ENCODE measurements at places on chromosomes 1 and 21. TPM values are rescaled to one million over a fixed set of nuclear protein-coding genes. Genes with fewer than 3 reads are reported as not detected.

Gene S100A2
- 1.8 TPM for total RNA-seq

Gene TPTE
- total RNA-seq: not detected

DNA sequence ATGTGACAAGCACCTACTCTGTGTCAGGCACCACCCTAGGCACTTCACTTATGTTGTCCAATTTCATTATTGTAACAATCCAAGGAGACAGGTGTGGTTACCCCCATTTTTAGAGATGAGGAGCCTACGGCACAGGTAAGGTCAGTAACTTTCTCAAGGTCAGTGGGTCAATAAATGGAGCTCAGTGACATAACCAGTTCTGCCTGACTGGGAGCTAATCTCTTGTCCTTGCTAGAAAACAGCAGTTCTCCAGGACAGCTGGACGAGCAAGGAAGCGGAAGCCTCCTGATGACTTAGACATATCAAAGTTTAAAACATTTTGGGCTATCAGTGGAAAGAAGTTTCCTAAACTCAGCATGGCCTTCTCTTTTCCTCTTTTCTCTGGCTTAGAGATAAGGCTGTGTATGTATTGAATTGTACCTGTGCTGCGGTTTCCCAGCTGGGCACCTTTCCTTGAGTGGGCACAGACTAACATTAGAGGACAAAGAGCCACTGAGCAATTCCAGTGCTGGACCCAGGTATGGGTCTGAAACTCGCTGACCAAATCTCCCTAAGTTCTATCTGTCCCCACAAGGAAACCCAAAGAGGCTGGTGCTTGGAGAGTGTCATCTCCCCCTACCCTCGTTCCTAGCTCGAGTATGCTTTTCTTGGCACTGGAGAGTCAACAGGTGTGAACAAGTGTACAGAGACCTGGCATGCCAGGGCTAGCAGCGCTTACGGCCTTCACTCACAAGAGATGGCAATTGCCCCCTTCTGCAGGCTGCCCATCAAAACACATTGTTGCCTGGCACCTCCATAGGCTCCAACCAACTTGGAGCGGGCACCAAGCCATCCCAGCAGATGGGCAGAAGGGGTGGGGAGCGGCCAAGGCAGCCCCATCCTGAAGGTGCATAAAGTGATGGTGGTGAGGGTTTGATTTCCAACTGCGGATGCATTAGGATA lies 456.1 kb upstream of the PROX1 start:
- no peak for DNase-seq

- no peak for DNase-seq
These were observed at the start of gene NECTIN4 for GRCh38 chr1:161089251-161089924. NECTIN4 (minus strand) TSS chr1:161089558; CDS start chr1:161089296, 262 bp downstream.

DNA sequence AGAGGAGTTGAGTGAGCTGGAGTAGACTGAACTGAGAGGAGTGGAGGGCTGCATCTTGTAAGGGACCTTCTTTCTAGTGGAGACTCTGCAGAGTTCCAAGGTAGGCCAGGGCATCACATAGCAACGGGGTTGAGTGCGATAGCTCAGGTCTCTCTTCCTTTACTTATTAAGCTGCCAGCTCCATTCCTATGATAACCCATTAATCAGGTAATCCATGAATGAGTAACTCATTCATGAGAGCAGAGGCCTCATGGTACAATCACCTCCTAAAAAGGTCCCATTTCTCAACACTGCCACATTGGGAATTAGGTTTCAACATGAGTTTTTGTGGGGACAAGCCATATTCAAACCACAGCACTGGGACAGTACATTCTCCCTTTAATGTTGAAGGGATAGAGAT lies 21.3 kb downstream of the VN1R5 start:
- no peak for DNase-seq

DNA sequence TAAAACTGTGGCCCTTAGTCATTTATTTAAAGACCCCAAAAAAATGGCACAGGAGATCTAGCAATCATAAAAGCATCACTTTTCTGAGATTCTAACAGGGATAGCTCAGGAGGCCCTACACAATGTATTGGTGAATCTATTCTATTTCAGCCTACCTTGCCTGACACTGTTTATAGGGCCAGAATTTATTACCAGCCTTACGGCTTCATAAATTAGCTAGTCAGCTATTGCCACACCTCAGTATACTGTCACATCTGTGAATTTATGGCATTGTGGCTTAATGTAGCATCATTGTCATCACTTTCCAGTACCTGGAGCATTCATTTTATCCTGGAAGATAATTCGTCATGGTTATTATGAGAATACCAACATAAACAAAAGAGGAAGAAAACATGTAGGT lies 121.2 kb upstream of the ERG start:
- DNase-seq: no peak

DNA sequence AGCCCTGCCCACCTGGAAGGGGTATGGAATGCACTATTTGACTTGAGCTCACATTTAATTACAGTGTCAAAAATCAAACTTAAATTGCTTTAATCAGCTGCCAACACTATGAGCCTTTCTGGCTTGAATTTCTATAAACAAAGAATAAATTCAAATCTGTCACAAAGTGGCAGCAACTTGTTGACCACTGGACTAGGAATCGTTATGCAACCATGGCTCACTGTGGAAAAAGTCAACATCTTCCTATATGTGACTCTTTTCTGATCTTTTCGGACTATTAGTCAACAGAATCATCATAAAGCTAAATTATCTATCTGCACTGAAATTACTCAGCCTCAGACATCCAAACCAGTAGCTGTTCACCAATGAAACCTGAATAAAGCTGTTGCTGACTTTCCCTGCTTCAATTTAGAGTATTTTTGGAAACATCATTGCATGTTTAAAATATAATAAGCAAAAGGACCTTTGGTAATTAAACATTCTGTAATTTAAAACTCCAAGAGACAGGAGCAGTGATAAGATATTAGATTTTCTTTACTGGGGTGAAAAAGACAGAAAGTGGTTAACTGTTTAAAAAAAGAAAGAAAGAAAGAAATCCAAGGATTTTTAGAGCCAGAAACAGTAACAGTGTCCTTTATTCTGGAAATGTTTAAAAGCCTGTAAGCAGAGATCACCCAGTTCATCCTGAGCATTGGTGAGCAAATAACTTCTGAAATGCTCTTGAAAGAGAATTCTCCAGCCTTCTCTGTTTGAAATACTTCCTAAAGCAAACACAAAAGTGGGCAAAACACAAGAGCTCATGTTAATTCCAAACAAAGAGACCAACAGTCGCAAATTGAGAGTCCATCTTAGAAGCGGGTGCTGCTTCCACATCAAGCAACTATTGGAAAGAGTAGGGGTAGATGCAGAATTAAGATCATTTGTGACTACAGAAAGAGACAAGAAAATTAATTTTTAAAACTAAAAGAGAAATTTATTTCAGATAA lies 26.2 kb upstream of the ERG start:
- no peak for DNase-seq

Gene CD53
- total RNA-seq: 50.7 TPM

Gene PPM1J
- 4.3 TPM for total RNA-seq

DNA sequence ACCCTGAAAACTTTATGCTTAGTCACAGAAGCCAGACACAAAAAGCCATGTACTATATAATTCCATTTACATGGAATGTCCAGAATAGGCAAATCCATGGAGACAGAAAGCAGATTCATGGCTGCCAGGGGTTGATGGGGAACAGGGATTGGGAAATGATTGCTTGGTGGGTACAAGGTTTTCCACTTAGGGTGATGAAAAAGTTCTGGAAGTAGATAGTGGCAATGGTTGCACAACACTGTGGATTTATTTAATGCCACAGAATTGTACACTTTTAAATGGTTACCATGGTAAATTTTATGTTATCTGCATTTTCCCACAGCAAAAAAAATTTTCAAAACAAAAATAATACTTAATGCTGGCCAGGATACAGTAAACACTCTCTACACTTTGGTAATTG lies 40.6 kb downstream of the ENAH start:
- no peak for DNase-seq

Gene RAB3B
- 0.03 TPM for total RNA-seq

DNA sequence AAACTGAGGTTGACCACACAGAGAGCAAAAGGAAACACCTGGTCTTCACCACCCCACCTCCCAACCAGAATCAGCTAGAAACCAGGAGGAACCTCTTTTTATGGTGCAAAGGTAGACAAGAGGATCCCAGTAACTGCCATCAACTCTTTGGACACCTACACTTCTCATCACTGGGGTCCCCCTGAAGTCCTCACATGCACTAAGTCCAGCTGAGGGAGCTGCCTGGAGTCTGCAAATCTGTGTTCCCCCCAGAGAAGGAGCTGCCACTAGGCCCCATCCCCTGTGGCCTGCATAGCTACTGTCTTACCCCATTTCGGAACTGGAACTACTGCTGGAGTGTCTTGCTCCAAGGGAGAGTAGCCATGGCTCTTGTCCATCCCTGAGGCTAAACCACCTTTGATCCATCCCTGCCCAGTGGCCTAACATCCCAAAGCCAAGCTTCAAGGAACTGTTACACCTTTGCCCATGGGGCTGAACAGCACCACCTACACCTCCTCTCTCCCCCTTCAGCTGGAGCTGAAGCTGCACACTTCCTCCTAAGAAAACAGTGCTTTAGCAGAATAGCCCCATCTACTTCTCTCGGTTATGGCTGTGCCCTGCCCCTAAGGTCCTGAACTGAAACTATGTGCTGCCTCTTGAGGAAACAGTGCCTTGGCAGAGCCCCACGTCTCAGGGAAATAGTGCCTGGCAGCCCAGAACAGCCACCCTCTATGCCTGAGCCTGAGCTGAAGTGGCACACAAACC lies 85.4 kb upstream of the CD53 start:
- DNase-seq: no peak

GRCh38 chr1:2380816-2381591 lies 10.3 kb downstream of the MORN1 start:
- DNase-seq: peak; percentile 74

GRCh38 chr1:9207715-9208114 lies 26.9 kb upstream of the H6PD start:
- DNase-seq: no peak

Gene NPR1
- total RNA-seq: 168 TPM

Gene KCNE1
- total RNA-seq: 2.3 TPM

DNA sequence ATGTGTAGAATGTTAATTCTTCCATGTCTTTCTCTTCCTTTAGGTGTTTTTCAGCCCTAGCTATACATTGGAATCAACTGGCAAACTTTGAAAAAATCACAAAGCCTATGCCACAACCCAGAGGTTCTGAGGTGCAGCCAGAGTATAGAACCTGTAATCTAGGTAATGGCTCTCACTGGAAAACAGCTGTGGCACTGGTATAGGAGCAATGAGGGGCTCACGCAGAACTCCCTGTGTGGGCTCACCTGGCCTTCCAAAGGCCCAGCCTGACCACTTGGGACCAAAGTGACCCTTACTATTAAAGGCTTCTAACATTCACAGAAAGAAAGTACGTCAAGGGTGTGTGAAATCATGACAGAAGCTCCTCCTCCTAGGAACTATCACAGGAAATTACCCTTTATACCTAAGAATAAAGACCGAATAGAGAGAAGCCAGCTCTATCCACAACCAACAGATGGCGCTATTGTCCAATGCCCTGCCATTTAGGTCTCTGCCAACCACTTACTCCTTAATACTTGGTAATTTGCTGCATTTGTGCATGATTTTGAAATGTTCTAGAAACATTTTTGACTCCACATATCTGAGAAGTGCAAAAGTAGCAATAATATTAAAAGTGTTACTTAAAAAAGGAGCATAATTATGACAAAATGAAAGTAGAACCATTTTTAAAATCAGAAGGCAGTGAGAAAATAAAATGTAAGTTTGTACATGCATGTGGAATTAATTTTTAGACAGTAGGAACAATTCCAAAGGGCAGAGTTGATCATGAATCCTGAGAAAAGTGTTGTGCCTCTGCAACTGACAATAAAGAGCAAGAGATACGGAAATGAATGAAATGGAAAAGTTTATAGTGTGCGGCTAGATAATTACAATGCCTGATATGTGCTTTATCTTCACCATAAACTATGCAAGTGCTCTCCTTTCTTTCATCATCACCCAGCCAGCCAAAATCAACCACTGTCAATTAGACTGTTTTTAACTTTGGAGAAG lies 93.1 kb upstream of the HAO2 start:
- no peak for DNase-seq

DNA sequence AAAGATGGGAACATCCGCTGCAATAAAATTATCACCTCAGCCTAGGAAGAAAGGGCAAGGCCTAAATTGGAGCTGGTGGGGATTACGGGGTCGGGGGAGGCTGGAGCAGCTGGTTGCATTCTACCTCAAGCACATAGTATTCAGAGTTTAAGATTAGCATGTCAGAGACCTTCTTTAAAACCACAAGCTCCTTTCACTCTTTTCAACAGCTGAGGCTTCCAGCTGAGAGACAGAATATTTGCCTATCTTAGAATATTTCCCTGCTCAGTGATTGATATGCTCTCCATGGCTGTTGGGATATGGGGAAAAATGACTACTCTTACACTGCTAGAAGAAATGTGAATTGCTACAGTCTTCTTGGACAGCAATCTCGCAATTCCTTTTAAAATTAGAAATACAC lies 248.6 kb downstream of the TBX15 start:
- no peak for DNase-seq

DNA sequence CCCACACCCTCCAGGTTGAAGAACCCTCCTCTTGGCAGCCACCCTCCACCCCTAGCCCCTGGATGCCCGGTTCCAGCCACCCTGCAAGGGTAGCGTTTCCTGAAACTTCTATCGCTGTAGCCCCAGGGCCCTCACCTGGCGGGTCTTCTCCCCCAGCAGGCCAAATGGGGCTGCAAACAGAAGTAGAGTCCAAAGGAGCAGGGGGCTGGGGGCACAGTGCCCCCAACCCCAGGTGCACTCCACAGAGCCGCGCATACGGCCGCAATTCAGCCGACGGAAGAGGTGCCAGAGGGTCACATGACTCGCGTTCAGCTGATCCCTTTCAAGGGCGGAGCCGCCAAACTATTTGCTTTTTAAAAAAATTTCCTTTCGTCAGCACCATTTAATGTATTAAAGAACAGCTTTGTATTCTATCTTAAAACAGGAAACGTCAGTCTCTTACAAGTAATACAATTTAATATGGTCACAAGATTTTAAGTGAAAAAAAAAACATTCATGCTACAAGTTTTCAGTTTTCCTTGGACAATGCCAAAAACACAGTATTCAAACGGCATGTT lies at the start of gene GLMP:
TSS of gene GLMP (minus strand) at position 289 of the 557 bp plus-strand sequence. CDS start at position 255, 34 bp downstream.
- DNase-seq: peak; percentile 89

Gene RGS7
- not detected for total RNA-seq

DNA sequence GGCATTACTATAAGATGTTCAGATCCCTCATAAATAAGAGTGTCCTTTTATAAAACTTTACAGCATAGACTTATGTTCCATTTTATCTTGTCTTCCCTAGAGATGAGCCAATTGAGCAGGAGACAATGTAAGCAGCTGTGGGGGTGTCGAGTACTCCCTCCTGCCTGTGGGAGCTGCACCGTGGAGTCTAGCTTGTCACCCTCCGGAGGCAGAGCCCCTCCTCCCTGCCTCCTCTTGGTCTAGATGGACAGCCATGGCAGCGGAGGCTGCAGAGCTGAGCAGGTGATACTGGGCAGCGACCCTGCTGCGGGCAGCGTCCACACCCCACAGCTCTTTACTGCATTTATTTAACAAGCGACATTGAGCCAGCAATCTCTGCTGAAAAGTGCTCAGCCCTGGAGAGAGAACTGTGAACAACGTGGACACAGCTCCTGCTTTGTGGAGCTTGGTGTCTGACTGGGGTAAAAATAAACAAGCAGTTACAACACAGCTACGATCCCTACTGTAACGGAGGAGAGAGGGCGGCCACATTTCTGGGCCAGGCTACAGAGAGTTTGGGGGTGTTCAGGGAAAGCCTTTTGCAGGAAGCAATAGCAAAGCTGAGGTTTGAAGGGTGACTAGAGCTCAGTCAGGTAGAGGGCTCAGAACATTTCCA lies 12.8 kb upstream of the KIF21B start:
- no peak for DNase-seq

Data from aorta (tissue), 5 donors.